ENCODE measurements at places on chromosomes 6 and 20.

DNA sequence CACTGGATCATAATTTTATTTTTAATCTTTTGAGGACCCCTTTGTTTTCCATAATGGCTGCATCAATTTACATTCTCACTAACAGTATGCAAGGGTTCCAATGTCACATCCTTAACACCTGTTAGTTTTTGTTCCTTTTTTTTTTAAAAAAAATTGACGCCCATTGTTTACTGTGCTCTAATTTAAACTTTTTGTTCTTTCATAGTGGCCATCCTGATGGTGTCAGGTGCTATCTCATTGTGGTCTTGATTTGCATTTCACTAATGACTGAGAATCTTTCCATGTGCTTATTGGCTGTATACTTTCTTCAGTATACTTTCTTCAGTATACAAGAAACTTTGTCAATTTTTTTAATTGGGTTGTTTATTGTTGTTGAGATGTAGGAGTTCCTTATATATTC lies 347.0 kb downstream of the RNGTT start:
- DNase-seq = no peak

DNA sequence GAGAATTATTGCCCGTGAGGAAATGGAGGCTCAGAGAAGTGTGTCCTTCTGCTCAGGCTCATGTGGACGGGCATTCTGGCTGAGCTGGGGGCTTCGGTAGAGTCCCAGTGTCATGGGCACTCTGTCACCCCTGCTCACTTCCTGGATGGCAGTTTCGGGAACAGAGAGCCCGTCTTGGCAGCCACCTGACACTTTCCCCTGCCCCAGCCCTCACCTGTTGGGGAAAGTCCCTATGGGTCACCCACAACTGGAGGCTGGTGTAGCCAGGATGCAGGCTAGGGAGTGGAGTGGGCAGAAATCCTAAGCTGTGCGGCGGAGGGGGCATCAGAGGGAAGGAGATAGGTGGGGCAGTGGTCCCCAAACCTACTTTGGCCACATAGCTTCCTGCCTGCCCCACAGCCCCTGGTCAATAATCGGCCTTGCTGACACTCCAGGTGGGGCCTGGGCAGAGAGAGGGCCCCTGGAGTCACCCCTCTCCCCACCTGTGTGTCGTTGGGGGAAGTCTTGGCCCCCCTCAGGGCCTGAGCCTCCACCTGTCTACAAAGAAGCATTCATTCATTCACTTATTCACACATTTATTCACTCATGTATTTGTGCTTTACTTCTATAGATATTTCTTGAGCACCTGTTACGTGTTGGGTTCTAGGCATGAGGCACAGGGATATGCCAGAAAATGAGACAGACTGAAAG lies 40.5 kb downstream of the SNAI1 start:
- DNase-seq = no peak

DNA sequence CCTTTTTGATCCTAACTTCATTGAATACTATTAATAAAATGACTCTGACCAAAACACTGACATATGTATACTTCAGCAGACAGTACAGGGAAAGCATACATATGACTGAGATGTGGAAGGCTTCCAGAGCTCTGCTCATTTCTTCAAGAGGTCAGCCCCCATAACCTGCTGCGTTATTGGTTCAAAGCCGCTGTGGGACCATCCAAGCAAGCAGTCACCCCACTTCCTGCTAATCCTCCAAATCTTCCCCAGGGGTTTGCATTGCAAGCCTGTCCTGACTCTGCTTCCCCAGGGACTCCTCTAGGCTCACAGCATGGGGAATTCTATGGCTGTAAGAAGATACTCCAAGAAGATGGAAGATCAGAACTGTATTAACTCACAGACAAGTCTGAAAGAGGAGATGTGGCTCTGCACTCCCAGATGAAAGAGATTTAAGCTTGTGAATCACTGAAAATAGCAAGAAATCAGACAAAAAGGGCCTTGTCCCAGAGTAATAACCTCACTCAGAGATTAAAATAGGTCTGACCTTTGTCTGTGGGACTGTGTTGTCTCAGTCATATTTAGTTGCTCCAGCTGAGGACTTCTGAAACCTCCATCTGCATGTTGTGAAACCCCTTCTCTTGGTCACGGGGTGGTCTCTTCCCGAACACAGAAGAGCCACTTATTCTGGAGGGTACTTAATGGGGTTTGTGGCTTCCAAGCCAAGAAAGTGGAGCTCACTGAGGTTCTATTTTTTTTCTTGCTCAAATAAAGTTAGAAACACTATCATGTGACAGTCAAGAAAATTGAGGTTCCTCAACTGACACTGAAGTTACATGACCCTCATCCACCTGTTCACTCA lies 101.5 kb upstream of the MARCKS start:
- no peak for DNase-seq

DNA sequence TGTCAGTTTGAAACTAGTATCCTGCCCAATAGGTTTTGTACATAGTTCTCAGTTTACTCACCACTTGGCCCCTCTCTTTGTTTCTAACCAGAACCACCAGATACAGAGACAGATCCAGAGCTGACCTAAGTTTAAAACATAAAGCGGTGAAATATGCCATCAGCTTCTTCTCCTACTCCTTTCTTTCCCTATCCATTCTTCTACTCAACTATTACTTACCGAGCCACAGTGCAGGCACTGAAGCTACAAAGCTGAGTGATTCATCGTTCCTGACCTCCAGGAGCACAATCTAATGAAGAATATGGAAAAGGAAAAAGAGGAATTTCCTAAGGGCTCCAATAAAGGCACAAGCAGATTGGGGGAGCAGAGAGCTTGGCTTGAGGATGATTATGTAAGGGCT lies 286.0 kb downstream of the FOXC1 start:
- no peak for DNase-seq

DNA sequence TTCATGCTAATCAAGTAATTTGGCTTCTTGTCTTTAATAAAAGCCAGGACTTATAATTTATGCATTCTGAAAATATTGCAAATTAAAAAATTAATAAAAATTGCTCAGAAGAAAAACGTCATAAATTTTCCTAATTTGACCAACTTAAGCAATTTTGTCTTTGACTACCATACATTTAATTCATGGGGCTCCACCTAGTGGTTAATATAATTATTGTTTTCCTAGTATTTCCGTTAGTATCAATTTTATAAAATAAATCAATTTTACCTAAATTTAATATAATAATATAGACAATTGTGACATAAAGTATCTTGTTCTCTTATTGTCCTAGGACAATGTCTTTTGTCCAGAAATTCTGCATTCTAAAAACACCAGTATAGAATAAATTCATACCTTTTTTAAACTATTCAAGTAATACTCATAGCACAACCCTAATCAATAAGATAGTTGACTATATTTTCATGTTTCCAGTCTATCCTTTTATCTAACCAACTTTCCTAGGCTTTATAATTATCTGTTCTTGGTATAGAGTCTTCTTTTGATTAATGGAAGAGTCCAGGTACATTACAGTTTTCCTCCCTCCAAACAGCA lies 319.9 kb downstream of the TRDN start:
- DNase-seq = no peak

GRCh38 chr6:150667977-150668716 lies 68.5 kb downstream of the PLEKHG1 start:
- peak; percentile 7 for DNase-seq

GRCh38 chr6:90008908-90009501 lies 114.7 kb downstream of the GJA10 start:
- DNase-seq = no peak

DNA sequence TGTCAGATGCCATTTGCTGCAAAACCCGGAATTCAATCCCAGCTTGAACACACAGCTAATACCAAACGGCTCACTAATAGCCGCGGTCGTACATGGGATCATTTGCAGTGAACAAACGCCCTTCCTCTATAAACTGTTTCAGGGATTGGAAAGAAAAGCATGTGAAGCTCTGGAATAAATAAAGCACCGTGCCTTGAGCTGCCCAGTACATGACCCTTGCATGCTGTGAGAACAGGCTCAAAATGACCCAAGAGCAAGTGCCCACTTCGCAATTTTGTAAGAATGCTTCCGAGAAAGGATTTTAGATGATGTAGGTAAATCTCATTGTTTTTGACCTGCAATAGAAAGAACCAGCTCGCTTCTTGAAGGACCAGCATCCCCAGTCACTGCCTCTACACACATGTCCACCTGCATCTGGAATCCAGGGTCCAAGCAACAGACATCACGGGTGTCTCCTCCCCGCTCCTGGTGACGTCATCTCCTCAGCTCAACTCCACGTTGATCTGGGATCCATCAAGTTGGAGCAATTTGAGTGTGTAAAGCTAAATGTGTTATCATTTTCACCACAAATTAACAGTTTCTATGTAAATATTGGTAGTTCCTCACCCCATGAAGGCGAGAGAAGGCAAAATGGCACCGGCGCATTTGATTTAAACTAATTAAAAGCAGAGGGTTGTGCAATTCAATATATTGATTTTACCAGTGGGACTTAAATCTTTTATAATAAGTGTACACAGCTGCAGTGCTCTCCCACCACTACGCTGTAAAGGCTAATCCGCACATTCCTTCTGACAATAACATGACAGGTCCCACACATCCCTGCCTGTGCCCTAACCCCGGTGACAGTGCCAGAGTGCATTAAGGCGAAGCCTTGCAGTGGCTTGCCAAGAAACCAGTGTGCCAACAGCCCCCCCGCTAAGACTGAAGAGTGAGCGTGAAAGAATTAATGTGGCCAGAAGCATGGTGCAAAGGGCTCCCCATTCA lies 6.2 kb downstream of the BMP7 start:
- no peak for DNase-seq

DNA sequence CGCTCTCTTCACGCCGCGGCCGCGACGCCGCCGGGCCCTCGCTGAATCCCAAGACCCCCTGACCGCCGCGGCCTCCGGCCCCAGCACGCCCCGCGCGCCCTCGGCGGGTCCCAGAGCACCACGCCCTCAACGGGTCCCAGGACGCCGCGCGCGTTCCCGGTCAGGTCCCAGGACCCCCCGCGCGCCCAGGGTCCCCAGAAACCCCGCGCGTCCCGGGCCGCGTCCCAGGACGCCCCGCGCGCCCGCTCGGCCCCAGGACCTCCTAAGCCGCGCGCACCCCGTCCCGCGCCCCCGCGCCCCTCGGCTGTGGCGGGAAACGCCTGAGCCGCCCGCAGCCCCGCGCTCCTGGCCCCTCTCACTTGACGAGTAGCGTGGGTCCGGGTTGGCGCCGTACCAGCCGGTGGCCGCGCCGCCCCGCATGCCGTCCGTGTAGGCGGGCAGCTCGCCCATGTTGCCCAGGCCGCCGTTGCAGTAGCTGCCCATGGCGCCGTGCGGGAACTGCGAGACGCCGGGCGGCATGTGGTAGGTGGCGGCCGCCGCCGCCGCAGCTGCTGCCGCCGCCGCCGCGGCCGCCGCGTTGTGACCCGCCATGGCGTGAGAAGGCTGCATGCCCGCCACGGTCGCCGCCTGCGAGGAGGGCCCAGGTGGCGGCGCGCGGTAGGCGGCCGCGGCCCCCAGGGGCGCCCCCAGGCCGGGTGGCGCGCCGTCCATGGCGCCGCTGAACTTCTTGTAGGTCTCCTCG lies 556 bp downstream of the NKX2-4 start:
- DNase-seq = no peak

GRCh38 chr20:51541189-51542032 lies 1.1 kb downstream of the NFATC2 start:
- peak; percentile 62 for DNase-seq

GRCh38 chr20:33874129-33874528 lies 63.0 kb downstream of the CHMP4B start:
- DNase-seq = no peak

GRCh38 chr6:7154341-7155139 lies 46.8 kb downstream of the RREB1 start:
- DNase-seq = no peak

DNA sequence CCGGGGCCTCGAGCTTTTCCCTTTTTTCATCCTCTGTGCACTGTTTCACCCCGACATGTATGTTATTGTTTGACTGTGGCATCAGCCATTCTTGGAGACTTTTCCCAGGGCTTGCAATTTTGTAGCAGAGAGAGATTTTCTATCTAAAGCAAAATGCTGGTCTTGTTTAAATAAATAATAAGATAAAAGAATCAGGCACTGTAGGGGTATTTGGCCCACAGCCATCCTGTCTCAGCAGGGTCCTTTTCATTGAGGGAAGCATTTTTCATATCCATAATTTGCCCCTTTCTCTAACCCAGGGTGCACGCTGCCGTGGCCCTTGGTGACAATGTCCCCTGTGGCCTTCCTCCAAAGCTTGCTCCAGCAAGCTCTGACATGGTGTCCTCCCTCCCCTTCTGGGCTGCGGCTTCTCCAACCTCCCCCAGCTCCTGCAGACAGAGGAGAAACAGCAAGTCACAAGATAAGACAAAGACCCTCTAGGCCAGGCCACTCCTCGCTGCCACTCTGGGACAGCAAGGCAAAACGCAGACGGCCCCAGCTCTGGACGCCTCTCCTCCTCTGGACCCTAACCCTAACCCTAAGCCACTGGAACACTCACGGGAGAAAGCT lies 117.6 kb downstream of the MYLK4 start:
- no peak for DNase-seq

DNA sequence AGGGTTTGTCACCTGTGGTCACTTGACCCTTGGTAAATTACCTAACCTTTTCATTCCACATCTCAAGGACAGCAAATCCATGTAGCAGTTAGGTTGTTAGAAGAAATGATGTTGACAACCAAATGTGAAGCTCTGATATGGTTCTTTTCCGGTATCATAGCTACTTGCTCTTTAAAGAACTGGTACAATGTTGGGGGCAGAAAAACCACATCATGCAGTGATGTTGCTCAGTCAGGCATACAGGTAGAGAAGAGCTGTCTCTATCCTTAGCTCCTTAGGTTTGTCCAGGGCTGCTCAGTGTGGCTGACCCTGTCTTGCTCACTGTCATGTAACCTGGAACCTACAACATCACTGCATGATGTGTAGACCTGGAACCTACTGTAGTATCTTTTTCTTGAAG lies 135.5 kb downstream of the LRRC1 start:
- no peak for DNase-seq

- no peak for DNase-seq
Measured at GRCh38 chr6:157845493-157846259, 22.6 kb downstream of the SNX9 start.

DNA sequence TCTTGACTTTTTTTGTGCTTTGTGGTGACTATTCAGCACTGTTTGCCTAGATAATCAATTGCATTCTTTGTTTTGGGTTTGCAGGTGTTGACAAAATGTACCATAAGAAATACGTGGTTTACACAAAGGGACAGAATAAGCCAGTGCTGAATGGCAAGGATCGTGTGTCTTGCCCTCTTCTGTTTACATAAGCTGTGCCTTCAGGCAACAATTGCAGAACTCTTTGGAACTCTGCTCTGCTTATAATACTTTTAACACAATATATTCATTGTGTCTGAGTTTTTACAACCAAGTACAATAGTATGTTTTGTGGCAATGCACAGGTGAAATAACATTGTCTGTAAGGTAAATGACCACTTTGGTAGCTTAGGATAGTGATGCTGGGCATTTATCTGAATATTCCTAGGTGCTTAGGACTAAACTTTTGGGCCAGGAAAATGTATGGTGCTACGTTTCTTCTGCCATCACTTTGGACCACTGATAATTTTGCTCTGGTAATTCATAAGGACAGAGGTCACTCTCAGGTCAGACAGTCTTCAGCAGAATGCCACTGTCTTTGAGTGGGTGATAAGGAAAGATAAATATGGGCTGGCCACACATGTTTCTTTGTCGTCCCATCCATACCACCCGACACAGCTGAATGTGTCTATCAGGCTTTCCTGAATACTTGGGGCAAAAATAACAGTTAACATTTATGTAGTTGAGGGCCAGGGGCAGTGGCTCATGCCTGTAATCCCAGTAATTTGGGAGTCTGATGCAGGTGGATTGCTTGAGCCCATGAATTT lies 344.6 kb upstream of the IMPG1 start:
- DNase-seq = no peak

GRCh38 chr20:59598625-59599310 lies 5.6 kb upstream of the PHACTR3 start:
- no peak for DNase-seq

GRCh38 chr20:41147767-41148191 lies 10.4 kb downstream of the PLCG1 start:
- DNase-seq = peak; percentile 45

All from anterior cingulate cortex (tissue), 58 donors.